Stimulated activated CD4-positive, alpha-beta T cell treated with anti-CD3 and anti-CD28 coated beads, Interleukin-1b, Interleukin-23, amount 100 ng/mL, for 1 hour (primary cell): ENCODE measurements at places on chromosomes 2 and 18.

DNA sequence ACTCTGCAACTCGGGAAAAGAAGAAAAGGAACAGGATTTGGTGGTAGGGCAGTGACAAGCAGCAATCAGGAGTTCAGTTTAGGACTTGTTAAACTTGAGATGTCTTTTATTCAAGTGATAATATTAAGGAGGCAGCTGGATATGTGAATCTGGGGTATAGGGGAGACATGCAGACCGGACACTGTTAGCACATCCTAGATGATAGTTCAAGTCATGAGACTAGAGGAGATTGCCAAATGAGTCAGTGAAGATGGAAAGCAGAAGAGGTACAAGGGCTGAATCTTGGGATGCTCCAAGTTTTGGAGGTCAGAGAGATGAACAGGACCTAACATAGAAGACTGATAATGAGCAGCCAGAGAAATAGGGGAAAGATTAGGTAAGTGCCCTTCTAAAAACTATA lies 69.5 kb upstream of the PSME4 start:
- DNase-seq = no peak

DNA sequence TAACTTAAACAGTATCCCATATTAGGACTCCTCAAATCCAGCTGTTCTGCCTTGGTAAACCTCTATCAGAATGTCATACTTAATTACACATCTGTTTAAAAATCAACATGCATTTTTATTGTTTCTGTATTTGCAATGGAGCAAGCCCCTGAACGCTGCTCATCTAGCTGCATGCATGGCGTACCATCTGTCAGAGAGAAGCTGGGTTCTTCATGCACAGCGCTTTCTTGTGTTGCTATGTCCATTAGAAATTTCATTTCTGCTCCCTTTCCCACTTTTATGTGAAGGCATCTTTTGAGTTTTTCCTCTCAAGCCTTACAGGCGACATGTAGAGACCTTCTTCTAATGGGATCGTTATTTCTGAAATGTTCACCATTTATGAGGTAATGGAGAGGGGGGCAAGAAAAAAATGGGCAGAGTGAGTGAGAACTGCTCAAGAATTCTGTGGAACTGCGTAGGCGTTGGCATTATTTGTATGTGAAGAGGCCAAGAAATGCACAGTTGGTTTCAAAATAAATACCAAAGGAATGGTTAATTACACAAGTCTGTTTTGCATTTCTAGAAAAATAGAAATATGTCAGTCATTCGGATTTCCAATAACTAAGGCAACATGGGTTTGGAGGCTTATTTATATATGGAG lies 31.6 kb downstream of the INSIG2 start:
- DNase-seq = no peak

DNA sequence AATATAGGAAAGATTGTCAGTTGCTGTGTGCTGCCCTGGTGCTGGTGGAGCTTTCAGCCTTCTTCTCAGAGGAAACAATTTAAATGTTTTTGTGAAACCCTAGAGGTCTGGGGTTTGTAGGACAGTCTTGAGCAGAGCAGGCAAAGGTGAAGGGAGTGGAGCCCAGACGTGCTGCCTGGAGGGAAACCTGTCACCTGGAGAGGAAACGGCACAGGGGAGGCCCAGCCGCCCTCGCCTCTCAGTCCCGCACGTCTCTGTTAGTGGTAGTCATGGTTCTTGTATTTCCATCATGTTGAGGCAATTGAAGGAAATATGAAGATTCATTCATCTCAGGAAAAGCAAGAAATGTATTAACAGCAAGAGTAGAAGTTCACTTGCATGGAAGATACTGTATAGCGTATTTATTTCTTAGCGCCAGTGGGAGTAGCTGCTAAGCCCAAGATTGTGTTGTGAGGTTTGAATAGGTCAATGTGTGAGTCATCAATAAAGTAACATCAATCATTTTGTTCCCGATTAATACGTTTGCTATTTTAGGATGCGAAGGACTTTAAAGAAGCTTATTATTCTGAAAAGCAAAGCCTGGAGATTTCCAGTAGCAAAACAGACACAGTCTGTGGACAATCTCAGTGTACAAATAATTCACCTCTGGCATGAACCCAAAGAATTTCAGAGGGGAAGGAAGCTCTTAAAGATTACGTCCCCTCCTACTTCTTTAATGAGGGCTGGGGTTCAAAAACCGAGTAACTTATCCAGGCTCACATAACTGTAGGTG lies 70.4 kb downstream of the LRRFIP1 start:
- DNase-seq = no peak

GRCh38 chr2:26035090-26035743 lies 1.3 kb downstream of the RAB10 start:
- DNase-seq = no peak

DNA sequence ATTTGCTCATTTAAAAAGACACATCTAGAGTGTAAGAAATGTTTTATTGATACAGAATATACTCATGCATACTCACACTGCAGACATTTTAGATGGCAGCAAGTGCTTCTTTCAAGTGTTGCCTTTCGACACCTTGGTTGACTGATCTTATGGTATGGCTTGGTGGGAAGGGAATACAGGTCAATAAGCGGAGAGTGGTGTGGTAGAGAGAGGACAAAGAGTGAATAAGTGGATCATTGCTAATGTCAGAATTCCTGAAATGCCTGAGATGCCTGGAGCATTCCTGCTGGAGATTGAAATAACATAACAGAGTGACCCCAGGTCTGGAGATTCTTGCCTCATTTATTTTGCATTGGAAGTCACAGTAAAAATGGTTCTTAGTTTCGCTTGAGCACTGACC lies 76.7 kb downstream of the RND3 start:
- no peak for DNase-seq

- no peak for DNase-seq
These were observed 402.7 kb upstream of the FSIP2 start for GRCh38 chr2:185335879-185336278.

DNA sequence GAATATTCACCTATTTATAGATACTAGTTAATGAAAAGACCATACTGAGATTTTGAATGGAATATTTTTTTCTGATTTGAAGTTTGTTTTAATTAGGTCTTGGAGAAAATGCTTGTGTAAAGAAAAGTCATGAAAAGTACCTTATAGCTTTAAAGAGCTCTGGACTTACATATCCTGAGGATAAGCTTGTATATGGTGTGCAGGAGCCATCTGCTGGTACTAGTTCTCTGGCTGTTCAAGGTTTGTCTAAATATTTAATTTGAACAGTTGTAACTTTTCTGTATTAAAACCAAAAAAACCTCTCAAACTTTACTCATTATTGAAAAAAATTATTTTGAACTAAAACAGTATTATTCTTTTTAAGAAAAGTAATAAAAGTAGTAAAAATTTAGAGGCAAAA lies 50.1 kb downstream of the UBR3 start:
- no peak for DNase-seq

DNA sequence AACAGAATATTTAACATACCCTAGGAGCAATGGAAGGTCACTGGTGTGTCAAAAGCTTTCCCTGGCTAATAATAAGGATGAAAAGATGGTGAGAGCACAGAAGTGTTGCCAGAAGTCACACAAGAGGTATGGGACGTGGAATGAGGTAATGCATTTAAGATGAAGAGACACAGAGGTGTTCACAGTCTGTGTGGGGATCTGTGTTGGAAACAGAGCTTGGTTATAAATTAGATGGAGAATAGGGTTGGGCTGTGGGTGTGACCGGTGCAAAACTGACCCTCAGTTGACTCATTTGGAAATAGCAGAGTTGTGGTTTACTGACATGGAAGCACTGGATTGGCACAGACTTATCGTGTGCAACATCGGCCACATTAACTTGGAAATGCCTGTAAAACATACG lies 372.5 kb downstream of the SATB2 start:
- DNase-seq = no peak

DNA sequence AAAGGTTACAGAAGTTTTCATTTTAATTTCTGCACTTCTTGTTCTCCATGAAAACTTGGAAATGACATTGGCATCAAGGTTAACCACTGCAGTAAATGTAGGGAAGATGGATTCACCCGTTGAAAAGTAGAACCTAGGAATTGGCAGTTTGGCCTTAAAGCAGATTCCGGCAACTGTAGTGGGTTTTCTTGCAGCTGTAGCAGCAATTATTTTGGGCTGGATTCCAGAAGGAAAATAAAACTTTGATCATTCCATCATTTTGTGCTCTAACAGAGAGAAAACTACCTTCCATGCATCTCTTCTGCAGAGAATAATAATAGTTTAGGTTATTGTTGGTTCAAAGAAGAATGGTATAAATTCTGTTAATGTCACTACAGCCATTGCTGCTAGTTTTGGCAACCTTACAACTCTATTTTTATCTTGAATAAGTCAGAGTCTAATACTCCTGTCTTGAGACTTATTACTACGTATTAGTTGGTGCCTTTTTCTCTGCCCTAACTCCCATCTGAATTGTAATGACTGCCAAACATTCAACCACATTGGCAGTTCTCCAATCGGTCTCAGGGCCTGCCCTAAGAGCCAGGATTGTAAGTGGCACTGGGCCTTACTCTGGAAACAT lies 178.1 kb upstream of the PIEZO2 start:
- no peak for DNase-seq

DNA sequence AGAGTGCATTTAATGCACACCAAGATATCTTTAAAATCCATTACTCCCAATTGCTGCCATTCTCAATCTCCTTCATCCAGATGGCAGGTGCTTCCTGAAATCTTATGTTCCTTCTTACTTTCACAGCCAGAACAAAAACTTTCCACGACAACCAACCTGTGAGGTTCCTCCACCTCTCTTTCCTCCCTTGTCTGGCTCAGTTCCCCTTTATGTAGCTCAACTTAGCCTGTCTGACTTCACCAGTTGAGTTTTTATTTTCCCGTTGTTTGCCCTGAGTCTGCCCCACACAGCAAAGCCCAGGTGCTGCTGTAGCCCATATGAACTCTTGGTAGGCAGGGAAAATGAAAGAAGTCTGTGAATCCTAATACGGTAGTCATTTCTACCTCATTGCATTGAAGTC lies 112.5 kb downstream of the MREG start:
- DNase-seq = no peak

- DNase-seq = no peak
These were observed 77.5 kb downstream of the BIN1 start for GRCh38 chr2:127029350-127030051.

- no peak for DNase-seq
These were observed 144.2 kb upstream of the HDAC4 start for GRCh38 chr2:239544918-239545465.
